ENCODE measurements at places on chromosomes 7 and 10. TPM values are rescaled to one million over a fixed set of nuclear protein-coding genes. Genes with fewer than 3 reads are reported as not detected.

OR2A7 gene
- 59.0 TPM for total RNA-seq

- DNase-seq = no peak
Measured at GRCh38 chr10:122682522-122682921, 17.1 kb downstream of the C10orf120 start.

GRCh38 chr7:86939197-86939814, 120.1 kb downstream of the ELAPOR2 start:
- DNase-seq = no peak

DNA sequence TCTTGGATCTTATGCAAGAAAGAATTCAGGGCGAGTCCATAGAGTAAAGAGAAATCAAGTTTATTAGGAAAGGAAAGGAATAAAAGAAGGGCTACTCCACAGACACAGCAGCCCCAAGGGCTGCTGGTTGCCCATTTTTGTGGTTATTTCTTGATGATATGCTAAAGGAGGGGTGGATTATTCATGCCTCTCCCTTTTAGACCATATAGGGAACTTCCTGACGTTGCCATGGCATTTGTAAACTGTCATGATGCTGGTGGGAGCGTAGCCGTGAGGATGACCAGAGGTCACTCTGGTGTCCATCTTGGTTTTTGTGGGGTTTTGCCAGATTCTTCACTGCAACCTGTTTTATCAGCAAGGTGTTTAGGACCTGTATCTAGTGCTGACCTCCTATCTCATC, 115.4 kb upstream of the CARD11 start:
- no peak for DNase-seq

GDF2 gene
- total RNA-seq = not detected

CD36 gene
- 240 TPM for total RNA-seq

BHLHA15 gene
- 0.59 TPM for total RNA-seq

- DNase-seq = no peak
Measured at GRCh38 chr7:25460433-25460832, 232.1 kb upstream of the NPVF start.

PLEKHA1 gene
- 26.2 TPM for total RNA-seq

DNA sequence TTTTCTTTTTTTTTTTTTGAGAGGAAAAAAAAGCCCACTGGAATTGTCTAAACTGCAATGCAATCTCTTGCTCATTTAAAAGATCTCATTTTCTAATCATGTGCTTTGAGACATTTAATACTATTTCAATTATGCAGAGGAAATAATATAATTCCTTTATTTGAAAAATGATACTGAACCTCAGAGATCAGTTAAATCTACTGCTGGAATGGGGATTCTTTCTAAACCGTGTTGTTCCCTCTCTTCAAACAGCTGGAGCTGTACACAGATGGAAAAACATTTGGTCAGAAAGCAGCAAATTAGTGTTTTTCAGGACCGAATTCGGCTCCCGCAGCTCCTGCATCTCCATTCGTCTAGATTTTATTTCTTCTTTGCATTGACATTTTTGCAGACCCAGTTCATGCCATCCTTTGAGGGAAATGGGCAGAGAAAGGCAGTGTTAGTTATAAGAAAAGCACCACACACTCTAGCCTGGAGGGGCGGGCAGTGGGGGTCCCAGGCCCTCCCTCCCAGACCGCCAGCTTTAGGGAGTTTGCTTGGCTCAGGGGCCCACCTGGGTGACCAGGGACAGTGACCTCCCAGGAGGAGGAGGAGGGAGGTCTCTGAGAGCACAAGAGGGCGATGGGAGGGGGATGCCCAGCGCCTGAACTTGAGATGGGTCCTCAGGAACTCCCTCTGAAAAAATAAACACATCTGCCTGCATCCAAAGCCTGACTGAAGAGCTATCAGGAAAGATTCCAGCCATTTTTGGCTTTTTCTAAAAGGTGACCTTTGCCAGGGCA, 32.4 kb downstream of the TRIM8 start:
- no peak for DNase-seq

PTCD1 gene
- 8.3 TPM for total RNA-seq

DNA sequence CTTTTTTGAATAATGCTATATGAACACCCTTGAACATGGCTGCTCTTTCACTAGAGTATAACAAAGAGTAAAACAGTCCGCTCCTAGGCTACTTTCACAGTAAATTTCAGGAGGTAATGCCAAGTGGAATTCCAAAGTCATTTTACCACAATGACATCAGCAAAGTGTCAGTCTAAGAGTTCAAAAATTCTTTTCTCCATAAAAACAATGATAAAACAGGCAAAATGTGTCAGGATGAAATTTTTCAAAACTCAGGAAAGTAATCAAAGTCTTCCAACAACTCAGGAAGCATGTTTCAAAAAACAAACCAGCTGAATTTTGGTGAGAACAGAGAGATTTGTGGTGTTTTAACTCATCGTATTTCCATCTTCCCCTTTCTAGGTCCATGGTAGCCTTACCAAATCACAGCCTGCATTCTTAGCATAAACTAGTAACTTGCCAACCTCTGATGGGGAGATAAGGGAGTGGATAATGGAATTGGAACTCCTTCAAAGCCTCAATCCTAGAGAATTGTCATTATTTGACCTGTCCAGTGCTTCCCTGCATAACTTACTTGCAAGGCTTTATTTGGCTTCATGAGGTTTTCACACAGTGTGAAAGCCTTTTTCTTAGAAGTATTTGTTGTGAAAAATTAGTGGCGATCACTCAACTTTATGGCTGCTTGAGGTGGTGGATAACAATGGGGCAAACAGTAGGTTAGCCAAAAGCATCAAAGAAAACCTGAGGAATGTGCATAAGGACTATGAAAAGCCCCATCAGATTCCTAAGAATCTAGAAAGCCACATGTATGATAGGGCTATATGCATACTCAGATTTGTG, 302.7 kb downstream of the HDAC9 start:
- DNase-seq = no peak

NOD1 gene
- total RNA-seq = 21.4 TPM

DNA sequence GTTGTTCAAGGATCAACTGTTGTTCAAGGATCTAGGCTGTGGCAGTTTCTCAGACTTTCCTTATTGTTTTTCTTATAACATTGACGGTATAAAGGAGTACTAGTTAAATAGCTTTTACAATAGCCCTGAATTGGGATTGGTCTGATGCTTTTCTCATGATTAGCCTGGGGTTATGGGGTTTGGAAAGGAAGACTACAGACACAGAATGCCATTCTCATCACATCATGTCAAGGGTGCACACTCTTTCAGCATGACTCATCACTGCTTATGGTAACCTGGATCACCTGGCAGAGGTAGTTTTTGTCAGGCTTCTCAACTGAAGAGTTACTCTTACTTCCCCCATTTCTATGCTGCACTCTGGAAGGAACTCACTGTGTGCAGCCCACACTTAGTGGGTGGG, 194.2 kb upstream of the NPSR1 start:
- DNase-seq = no peak

DNA sequence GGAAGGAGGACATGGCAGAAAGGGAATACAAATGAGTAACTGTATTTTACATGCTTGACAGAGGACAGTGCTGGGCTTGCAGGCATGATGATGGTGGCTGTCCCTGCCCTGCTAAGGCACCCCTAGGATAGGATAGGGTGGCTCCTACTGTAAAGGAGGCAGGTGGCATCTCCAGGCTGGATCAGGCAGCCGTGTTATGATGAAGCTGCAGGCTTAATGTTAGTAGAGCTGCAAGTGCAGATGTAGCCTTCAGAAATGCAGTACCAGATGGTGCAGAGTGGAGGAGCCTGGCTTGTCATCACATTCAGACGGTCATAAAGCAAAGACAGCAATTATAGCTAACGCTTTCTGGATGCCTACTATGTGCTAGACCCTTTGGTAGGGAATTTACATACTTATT, 287.9 kb upstream of the PODXL start:
- no peak for DNase-seq

FRA10AC1 gene
- total RNA-seq = 18.2 TPM

DNA sequence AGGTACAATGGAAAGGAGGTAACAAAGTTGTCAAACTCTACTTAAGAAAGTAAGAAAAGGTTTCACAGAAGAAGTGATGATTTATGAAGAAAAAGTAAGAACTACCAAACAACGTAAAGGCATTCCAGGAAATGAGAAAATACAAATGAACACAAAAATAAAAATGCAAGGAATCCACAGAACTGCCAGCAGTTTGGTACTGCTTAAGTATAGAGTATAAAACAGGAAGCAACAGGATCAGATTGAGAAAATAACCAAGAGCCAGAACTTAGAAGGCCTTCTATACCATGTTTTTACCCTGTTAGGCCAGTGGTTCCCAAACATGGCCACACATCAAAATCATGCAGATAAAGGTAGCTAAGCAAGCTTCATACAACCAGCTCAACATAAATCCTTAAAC, 9.2 kb downstream of the NDUFA5 start:
- no peak for DNase-seq

CALY gene
- total RNA-seq = not detected

EEF1AKMT2 gene
- total RNA-seq = 23.6 TPM

DNA sequence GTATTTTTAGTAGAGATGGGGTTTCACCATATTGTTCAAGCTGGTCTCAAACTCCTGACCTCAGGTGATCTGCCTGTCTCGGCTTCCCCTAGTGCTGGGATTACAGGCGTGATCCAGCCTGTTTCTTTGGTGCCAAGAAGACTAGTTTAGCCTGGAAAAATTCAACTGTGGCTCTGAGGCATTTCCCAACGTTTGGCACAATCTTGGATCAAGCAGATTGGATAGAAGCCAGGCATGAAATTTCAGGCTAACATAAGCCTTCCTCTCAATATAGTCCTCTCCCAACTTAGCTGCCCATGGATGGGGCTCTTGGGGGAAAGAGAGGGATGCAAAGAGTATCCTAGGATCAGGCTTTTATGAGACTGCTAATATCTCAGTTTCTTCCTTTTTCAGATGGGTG, 53.8 kb downstream of the APBB1IP start:
- no peak for DNase-seq

GRCh38 chr10:86372119-86372783, 5.7 kb upstream of the GRID1 start:
- peak; percentile 31 for DNase-seq

PIK3AP1 gene
- total RNA-seq = 14.2 TPM

DNA sequence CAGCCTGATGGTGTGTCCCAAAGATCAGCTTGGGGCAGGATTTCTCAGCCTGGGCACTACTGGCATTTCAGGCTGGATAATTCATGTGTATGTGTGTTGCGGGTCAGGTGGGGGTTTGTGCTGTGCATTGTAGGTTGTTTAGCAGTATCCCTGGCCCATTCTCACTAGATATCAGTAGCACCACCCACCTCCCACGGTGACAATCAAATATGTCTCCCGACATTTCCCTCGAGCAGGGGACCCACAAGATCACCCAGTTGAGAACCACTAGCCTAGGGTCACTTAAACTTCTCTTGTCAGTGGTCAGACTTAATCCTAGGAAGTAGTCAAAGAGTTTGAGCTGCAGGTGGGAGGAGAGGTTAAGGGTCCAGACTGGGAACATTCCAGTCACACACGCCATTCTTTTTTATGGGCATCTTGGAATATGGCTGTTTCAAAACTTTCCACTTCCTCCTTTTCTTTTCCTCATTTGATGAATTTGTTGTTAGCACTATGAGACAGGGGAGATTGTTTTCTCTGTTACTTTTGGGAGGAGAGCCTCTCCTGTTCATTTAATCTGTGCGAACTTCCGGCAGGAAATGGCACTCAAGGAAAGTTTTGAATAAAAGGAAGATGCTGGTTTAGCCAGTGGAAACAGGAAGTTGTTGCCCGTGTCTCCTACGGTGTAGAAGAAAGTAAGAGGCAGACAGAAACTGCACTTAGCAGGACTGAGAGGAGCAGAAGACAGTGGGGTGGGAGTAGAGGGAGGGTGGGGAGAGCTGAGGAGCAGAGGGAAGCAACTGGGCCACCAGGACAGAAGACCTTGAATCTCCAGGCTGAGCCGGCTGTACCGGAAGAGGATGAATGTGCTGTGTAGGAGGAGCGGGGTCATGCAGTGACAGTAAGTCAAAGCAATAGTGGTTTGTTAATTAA, 17.6 kb upstream of the EXOC6 start:
- no peak for DNase-seq

GRCh38 chr10:31004611-31005193, 27.0 kb downstream of the ZNF438 start:
- DNase-seq = no peak

DNA sequence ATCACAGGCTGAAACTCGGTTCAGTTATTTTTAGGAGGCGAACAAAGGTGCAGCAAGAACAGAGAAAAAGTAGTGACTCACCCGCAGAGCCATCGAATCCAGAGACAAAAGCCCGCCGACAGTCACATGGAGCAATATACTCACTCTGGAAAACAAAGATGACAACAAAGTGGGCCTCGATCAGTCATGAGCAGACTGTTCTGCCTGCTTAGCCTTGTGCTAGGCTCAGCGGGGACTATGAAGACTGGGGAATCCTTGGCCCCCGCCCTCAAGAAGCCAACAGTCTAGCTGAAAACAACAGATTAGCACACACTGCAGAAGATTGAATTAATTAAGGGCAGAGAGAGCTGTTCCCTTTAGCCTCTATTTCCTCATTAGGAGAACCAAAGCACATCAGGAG, 30.4 kb downstream of the XPNPEP1 start:
- DNase-seq = peak; percentile 50

- DNase-seq = no peak
Measured at GRCh38 chr7:452791-453455, 66.7 kb downstream of the PDGFA start.

DNA sequence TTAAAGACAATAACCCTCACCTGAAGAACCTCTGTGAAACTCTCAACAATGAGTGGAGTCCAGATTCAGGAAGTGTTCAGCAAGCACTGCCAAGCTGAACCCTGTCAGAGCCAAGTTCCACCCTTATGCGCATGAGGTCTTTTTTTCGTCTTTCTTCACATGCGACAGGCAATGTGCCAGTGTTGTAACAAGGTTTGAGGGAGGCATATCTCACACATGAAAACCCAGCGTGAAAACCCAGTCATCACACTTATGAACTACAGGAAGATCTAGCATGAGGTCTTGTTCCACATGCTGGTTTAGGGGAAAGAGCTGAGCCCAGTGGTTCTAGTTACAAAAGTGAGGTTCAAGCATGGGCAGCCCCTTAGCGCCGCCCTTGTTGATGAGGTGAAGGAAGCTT, 49.7 kb downstream of the RABGEF1 start:
- no peak for DNase-seq

DNA sequence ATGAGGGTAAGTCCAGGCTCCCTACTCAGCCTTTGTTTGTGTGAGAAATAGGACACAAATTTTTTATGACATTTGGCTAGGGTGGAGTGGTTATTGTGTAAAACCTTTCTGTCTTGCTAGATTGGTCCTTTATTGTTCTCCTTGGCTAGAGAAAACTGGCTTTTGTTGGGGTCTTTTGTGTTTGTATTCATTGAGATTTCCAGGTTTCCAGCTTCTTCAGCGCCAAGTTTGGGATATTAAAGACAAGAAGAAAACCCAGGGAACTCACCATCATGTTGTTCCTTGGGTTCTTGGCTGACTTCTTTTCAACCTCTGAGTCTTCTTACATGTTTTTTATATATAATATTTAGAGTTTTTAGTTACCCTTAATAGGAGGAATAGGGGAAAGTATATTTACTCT, 310.0 kb downstream of the HPSE2 start:
- DNase-seq = no peak
